Activated B cell treated with CpG ODN at 0.5 μM for 24 hours (primary cell): ENCODE measurements at places on chromosomes 16 and 17. TPM values are rescaled to one million over a fixed set of nuclear protein-coding genes. Genes with fewer than 3 reads are reported as not detected.

- peak overlapping the region; percentile 59 for H3K27ac ChIP-seq
- H3K4me3 ChIP-seq = no peak overlapping the region
- peaks cover 90% of the 10 kb centered on the region for H3K36me3 ChIP-seq
- no peaks in the 10 kb centered on the region for H3K27me3 ChIP-seq
- peaks cover 67% of the 10 kb centered on the region for H3K4me1 ChIP-seq
These were observed 2.9 kb upstream of the PSMC5 start for GRCh38 chr17:63824362-63824761.

GRCh38 chr17:68603027-68603426, 1.9 kb upstream of the FAM20A start:
- peaks cover 8% of the 10 kb centered on the region for H3K4me1 ChIP-seq
- H3K27ac ChIP-seq = no peak overlapping the region
- peaks cover 2% of the 10 kb centered on the region for H3K36me3 ChIP-seq
- no peak overlapping the region for H3K4me3 ChIP-seq
- H3K27me3 ChIP-seq = peaks cover 45% of the 10 kb centered on the region

GRCh38 chr17:624341-624860, 90.2 kb downstream of the VPS53 start:
- peaks cover 76% of the 10 kb centered on the region for H3K36me3 ChIP-seq
- no peaks in the 10 kb centered on the region for H3K4me1 ChIP-seq
- no peak overlapping the region for H3K27ac ChIP-seq
- no peak for DNase-seq
- H3K27me3 ChIP-seq = no peaks in the 10 kb centered on the region

DNA sequence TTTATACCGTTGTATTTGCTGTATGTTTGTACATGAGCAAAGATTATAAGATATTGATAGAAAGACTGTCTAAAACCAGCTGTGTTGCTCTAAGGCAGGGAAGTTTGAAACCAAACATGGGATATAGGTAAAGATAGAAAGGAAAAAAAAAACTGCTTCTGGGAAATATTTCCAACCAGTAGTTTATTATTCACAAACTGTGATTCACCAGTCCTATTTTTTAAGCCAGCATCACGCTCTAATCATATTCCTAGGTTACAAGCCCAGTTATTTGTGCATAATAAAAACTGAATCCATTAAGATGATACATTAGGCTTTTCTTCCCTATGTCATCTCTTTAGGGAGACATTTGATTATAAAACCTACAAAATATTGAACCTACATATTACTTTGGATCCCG, 4.0 kb downstream of the ERN1 start:
- peaks cover 19% of the 10 kb centered on the region for H3K4me1 ChIP-seq
- H3K4me3 ChIP-seq = no peak overlapping the region
- H3K27ac ChIP-seq = no peak overlapping the region
- DNase-seq = no peak
- no peaks in the 10 kb centered on the region for H3K36me3 ChIP-seq

GRCh38 chr17:13525876-13526275, 75.9 kb downstream of the HS3ST3A1 start:
- no peak overlapping the region for H3K27ac ChIP-seq
- no peaks in the 10 kb centered on the region for H3K36me3 ChIP-seq
- peaks cover 2% of the 10 kb centered on the region for H3K27me3 ChIP-seq
- DNase-seq = no peak
- H3K4me3 ChIP-seq = no peak overlapping the region
- no peaks in the 10 kb centered on the region for H3K4me1 ChIP-seq

The DHX38 gene
- total RNA-seq = 107 and 118 TPM in 2 replicates

The SOX15 gene
- 0.24 and 0.64 TPM in 2 replicates for total RNA-seq
